ENCODE measurements at places on chromosomes 5 and 9.

DNA sequence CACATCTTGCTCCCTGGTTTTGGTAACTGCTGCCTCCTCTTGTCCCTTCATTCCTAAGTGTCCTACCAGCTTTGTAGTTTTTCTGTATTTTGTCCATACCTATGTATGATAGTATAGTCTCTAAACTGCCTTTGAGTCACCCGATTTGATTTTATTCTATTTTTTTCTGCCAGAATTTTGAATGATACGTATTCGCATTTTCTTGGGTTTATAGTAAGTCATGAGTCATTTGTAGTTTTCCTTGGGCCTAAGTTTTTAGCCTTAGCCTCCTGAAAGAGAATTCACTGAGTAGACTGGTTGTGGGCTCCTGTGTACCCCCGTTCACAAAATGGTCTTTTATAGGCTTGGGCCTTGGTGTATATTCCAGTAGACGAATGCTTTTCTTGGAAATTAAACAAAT is 59.6 kb downstream of the LRRTM2 start:
- H3K36me3 ChIP-seq = peaks cover 49% of the 10 kb centered on the region
- DNase-seq = no peak
- no peak overlapping the region for H3K27ac ChIP-seq
- H3K4me1 ChIP-seq = no peaks in the 10 kb centered on the region

DNA sequence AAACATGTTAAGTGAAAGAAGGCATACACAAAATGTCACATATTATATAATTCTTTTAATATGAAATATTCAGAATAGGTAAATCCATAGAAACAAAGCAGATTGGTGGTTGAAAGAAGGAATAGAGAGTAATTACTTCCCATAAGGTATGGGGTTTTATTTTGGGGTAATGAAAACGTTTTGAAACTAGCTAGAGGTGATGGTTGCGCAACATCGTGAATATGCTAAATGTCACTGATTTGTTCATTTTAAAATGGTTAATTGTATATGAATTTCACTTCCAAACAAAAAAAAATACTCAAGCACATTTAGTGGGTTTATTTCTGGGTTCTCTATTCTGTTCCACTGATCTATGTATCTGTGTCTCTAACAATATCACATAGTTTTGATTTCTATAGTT is 12.0 kb upstream of the FSTL4 start:
- no peak overlapping the region for H3K4me3 ChIP-seq
- no peaks in the 10 kb centered on the region for H3K27me3 ChIP-seq
- H3K36me3 ChIP-seq = no peaks in the 10 kb centered on the region
- H3K27ac ChIP-seq = no peak overlapping the region
- H3K4me1 ChIP-seq = no peaks in the 10 kb centered on the region
- DNase-seq = no peak

GRCh38 chr5:110663525-110663924 is 62.9 kb downstream of the TMEM232 start:
- no peaks in the 10 kb centered on the region for H3K4me1 ChIP-seq
- H3K27me3 ChIP-seq = no peaks in the 10 kb centered on the region
- H3K4me3 ChIP-seq = no peak overlapping the region
- H3K36me3 ChIP-seq = no peaks in the 10 kb centered on the region

GRCh38 chr5:119899981-119900380 is 270.6 kb downstream of the FAM170A start:
- no peak overlapping the region for H3K4me3 ChIP-seq
- H3K27ac ChIP-seq = no peak overlapping the region
- no peaks in the 10 kb centered on the region for H3K4me1 ChIP-seq
